ENCODE measurements at places on chromosomes 11 and 22.

- DNase-seq = peak; percentile 46
Observed at GRCh38 chr11:59822989-59823566, 12.5 kb upstream of the MRPL16 start.

- no peak for DNase-seq
Observed at GRCh38 chr11:62012451-62012831, 45.0 kb upstream of the FTH1 start.

DNA sequence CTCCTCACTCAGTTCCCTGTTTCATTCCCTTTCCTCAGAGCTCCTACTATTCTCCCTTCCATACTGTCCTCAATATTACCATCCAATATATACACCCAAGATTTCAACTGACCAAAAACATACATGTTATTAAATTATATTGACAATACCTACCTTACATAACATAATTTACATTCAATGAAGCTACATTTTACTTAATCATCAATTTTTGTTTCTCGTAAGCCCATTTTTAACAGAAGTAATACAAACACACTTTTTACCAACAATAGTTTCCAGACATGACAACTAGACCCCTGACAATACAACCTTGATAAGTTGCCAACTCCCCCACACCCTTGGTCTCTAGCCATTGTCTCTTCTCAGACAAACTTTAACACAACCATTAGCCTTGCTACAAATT lies 145.8 kb upstream of the DDI1 start:
- no peak for DNase-seq

DNA sequence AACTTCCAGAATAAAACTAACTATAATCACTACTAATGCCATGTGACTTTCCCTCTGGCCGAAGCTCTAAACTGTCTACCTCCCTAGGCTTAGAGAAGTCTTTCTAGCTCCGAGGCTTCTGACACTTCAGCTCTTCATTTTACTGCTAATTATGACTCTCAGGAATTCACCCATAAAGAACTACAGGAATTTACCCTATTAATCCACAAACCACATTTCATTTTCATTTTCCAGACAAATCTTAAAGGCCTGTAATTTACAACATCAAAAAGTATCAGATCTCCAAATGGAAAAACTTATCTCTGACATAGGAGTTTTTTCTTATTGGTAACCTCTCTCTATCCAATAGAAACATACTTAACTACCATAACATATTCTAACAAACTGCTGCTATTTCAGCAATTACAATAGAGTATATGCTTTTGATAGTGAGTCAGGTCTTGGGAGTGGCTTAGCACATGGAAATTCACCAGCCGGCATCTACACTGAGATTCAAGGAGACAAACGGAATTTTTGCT lies 33.4 kb downstream of the MRTFA start:
- DNase-seq = no peak

DNA sequence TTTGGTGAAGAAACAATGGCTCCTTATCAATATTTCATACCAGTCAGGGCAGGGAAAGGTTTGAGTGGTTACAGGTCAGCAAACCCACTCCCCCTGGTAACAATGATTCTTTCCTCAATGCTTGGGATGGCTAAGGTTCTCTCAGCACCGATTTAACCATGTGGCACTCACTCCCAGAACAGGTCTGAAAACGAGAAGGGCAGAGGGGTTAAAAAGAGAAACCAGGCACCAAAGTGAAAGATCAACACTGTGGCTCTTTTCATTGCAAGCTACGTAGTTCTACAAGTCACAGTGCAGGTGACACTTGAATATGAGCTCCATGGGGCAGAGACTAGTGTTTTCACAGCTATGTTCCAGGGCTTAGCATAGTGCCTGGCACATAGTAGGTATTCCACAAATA lies 132.4 kb downstream of the PLEKHA7 start:
- no peak for DNase-seq

- no peak for DNase-seq
Observed at GRCh38 chr22:47835726-47836125, 1073.3 kb downstream of the TBC1D22A start.

- no peak for DNase-seq
Observed at GRCh38 chr22:17629641-17630040, 1.1 kb upstream of the ATP6V1E1 start.

DNA sequence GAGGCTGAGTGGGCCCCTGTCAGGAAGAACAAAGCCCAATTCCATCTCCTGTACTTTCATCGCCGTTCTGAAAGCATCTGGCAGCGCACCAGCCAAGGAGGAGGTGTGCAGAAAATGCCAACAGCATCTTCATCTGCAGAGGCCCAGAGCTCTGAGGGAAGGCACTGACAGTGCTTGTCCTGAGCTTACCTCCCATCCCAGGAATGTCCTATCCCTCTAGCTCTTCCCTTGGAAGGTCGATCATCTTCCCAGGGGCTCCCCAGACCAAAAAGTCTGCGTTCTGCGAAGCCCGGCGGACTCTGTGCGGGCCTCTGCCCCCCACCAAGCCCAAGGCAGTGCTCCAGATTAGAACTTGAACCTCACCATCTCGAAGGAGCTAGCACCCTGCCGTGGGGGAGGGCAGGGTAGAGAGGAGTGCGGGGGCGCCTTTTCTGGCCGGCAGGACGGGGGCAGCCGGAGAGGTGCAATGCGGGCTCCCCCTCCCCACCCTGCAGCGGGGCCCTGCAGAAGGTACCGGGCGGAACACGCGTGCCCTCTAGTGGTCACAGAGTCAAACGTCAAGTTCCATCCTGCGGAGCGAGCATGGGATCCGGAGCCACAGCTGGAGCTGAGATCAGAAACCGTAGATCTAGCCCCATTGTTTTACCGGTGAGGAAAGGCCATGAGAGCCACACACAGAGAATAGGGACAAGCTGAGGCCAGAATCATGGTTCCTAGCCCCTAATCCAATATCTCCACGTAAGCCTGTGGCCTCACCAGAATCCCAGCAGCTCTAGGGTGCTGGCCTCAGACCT lies 5.0 kb downstream of the SCN2B start:
- DNase-seq = peak; percentile 62

- DNase-seq = no peak
Observed at GRCh38 chr22:49391436-49391835, 436.2 kb downstream of the BRD1 start.

DNA sequence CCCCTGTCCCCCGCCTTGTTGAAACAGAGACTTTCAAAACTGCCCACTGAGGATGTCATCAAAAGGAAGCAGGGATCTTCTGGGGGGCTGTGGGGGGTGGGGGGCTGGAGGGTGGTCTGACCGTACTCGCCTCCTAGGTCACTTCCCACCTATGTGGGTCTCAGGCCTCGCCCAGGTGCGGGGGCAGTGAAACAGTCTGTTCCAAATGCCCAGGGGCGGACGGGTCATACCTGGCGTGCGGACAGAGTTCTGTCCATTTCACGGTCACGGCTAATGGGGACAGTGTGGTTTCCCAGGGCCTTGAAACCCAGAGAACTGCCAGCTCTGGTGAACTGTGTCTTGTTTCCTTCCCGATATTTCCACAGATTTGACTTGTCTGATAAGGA lies 27.2 kb downstream of the ANO1 start:
- DNase-seq = no peak

GRCh38 chr11:133386852-133387251 lies 145.4 kb downstream of the OPCML start:
- no peak for DNase-seq

GRCh38 chr11:15114501-15115475 lies at the start of gene INSC:
Gene INSC, plus strand, starts transcription at chr11:15114923. Its CDS starts 34,252 bp downstream, at chr11:15149175.
- no peak for DNase-seq

DNA sequence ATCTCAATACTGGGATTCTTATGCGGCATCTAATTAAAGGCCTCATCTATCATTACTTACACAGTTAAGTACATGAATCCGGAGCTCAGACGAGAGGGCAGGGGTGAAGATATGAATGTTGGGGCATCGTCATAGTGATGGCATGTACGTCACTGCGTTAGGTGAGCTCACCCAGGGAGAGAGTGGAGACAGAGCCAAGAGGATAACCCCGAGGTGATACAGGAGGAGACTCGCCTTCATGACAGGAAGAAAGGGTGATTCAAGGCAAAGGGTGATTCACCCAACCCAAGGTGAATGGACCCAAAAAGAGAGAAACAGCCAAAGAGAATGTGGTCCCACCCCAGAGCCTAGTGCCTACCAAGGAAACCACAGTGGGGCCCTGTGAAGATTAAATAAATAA lies 132.9 kb upstream of the BLID start:
- no peak for DNase-seq

- DNase-seq = peak; percentile 51
Observed at GRCh38 chr11:79708319-79708932, 267.6 kb upstream of the TENM4 start.

DNA sequence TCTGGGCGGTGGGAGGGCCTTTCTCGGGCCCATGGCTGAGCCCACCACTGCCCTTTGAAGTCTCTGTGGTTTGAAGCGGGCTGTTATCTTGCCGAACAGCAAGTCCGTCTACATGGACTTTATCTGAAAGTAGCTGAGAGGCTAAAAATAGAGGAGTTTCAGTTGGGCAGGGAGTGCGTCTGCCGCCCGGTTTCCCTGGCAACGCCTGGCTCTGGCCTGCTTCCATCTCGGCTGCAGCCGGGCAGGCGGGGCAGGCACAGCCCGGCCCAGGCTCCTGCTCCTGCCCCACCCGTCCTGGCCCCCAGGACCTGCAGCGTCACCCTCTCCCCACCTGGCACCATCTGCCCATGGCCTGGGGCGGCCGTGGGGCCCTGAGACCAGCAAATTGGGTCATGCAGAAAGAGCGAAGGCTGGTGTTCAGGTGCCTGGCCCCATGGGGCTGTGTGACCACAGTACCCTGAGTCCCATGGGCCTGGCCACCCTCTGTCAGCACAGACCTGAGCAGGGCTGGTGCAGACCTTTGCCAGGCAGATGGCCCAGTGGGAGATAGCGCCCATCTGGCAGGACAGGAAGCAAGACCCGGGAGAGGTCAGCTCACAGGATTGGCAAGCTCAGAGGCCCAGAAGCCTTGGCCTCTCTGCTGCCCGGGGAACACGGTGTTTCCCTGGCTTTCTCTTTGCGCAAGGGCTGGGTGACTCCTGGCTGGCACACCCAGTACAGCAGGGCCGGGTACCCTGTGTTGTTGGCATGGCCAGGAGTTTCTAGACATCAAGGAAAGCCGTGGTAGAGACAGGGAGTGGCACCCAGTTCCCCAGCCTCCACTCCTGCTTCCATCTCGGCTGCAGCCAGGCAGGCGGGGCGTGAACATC lies 79.1 kb upstream of the KCNQ1OT1 start:
- peak; percentile 66 for DNase-seq

DNA sequence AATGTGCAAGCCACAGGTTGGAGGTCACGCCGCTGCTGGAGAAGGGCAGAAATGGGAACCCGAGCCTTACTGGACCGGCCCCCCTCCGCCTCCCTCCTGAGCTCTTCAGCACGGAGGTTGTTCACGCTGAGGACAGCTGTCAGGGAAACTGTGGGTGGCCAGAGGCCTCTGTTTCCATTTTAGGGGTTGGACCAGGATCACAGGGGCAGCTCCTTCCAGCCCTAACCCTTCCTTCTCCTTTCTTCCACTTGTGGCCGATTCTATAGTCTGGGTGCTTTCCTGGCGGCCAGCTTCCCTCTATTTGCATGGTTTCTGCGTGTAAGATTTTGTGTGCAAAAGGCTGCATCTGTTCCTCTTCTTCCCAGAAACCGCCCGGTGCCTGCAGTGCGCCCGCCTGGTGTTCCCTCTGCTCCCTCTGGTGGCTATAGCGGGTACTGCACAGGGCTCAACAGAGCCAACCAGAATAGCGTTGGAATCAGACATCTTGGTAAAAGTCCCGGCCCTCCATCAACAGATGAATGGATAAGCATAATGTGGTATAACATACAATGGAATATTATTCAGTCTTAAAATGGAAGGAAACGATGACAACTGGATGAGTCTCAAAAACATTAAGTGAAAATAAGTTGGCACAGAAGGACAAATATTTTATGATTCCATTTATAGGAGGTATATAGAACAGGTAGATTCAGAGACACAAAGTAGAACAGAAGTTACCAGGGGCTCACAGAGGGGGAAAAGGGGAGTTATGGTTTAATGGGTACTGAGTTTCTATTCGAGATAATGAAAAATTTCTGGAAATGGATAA lies 8.4 kb upstream of the SLC22A8 start:
- DNase-seq = peak; percentile 63

GRCh38 chr11:34926101-34926830 lies 9.8 kb downstream of the PDHX start:
- DNase-seq = peak; percentile 42

DNA sequence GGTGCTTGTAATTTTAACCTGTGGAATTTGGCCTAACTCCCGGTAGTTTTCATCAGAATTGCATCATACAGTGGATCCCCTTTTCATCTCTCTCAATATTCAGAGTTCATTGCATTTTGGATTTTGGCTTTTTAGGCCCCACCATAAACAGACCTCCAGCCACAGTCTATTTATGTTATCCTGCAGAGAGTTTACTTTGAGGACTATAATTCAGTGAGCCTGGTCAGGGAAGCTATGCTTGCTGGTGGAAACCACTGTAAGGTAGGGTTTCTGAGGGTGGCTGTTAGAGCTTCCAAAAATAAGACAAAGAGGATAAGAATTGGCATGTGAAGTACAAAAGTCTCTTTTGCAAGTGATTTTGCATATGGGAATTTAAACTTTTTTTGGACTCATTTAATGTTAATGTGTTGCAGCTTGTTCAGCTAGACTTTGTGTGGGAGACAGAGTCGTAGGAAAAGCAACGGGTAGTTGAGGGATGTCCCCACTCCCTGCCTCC lies 34.8 kb upstream of the DDI1 start:
- no peak for DNase-seq

DNA sequence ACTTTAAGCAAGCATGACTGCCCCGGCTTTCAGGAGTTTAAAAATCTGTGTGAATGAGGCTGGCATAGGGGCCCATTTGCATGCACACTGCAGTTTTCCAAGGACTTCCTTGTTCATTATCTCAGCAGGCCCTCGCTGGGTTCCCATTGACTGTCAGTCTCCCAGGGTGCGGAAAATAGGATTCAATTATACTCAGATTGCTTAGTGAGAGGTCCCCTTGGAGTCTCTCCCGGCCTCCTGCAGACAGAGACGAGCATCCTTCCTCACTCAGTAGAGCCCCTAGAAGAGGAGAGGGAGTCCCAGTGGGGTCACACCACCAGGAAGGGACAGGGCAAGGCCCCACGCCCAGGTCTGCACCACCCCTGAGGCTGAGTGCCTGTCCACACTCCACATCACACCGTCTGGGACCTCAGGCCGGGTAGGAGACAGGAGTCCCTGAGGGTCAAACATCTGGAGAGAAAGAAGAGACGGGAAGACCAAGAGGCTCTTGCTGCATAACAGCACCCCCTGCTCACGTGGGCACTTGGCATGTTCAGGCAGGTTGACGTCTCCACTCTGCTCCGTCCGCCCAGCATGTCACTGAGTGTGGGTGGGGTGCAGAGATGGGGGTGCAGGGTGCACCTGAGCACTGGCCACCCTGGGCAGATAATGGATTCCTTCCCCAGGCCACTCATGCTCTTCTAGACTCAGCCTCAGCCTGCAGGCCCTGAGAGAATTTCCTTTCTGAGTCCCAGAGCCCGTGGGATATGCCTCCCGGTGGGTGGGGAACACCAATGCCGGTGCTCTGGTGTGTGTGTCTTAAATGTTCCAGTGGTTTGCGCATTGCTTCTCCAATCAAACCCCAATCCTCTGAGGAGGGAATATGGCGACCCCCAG lies 58.8 kb downstream of the MCM5 start:
- peak; percentile 97 for DNase-seq

GRCh38 chr11:40061221-40061620 lies 1398.2 kb downstream of the LRRC4C start:
- no peak for DNase-seq

- no peak for DNase-seq
Observed at GRCh38 chr22:50670513-50670912, 2.1 kb upstream of the SHANK3 start.

GRCh38 chr22:46147471-46148267 lies 2.7 kb upstream of the PPARA start:
- DNase-seq = no peak

Data from COR-L47 (cell line).